ENCODE measurements at places on chromosomes 6 and 20.

- no peak for DNase-seq
These were observed 17.7 kb upstream of the PARD6B start for GRCh38 chr20:50713657-50714101.

DNA sequence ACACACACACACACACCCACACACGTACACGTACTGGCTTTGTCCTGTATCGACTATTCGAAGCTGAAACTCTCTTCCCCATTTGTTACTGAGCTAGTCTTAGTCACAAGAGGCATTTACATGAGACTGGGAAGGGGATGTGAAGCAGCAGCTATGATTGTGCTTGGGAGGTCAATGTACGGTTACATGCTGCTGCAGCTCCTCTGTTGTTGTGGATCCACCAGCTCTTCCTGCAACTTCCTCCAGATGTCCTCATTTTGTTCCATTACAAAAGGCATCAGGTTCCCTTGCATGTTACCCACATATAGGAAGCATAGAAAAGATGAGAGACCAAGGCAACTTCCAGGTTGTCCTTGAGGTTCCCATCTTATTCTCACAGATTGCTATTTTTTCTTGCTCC lies 612.4 kb upstream of the IMPG1 start:
- no peak for DNase-seq

GRCh38 chr6:96645106-96645505 lies 82.2 kb downstream of the FHL5 start:
- no peak for DNase-seq

GRCh38 chr6:51049983-51050877 lies 231.6 kb downstream of the TFAP2B start:
- DNase-seq, result no peak

- DNase-seq, result peak; percentile 66
These were observed 206.1 kb upstream of the PRDM1 start for GRCh38 chr6:105880030-105880492.

DNA sequence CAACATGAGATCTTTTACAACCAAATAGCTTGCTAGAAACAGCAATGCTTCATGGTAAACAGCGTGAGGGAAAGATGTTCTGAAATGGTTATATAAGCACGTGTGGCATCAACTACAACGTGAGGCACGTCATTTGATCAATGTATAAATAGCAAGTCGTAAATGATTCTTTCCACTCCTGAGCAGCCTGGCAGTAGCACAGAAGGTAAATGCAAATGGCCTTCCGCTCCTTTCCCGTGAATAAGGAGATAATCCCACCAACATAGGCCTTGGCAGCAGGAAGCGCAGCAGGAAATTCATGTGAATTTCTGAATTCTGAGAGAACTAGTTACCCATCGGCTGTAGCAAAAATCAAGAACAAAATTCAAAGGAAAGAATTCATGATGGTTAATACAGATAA lies 17.0 kb downstream of the RPS6KA2 start:
- no peak for DNase-seq

GRCh38 chr6:25907475-25908014 lies 22.9 kb downstream of the SLC17A2 start:
- no peak for DNase-seq

Measured in activated CD4-positive, alpha-beta T cell treated with anti-CD3 and anti-CD28 coated beads, Interleukin-2, amount 50 U/mL, for 16 hours (primary cell).